CMK (cell line): ENCODE measurements at places on chromosomes 5 and 9.

GRCh38 chr9:34578241-34579103 lies 11.1 kb downstream of the CNTFR start:
- no peak for DNase-seq

- no peak for DNase-seq
Observed at GRCh38 chr9:79465156-79465555, 106.6 kb upstream of the TLE4 start.

- DNase-seq: no peak
Observed at GRCh38 chr9:100449420-100449819, 22.5 kb downstream of the MSANTD3 start.

GRCh38 chr5:158874792-158875191 lies 224.9 kb downstream of the EBF1 start:
- no peak for DNase-seq

- DNase-seq: no peak
Observed at GRCh38 chr5:73135429-73136054, 15.2 kb downstream of the TMEM171 start.

- DNase-seq: no peak
Observed at GRCh38 chr9:35574578-35575122, 30.4 kb upstream of the TESK1 start.

DNA sequence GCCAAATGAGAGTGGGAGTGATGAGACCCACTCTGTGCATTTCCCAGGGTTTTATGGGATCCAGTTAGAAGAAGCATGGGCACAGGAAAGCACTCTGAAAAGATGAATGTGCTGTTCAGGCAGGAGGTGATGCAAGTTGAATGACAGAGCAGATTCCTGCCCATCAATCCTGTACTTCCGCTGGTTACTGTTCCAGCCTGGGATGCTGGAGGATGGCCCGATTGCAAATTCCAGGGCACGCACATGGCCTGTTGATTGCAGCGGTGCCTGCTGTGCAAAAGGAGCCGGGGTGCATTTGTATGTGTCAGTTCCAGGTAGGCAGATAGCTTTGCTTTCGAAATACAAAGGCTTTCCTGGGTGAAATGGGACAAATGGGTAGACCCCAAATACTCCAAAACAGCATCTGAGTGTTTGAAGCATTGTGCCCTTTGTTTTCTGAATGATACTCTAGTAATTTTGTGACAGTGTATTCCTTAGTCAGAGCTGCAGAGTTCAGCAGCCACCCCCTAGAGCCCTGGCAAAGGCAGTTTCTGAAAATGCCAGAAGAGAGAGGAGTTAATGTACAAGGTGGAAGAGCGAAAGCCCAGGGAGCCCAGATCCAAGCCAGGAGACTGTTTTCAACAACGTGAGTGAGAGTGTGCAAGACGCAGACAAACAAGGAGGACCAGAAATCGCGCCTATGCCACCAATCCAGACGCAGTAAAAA lies 454.2 kb upstream of the CLINT1 start:
- DNase-seq: no peak

DNA sequence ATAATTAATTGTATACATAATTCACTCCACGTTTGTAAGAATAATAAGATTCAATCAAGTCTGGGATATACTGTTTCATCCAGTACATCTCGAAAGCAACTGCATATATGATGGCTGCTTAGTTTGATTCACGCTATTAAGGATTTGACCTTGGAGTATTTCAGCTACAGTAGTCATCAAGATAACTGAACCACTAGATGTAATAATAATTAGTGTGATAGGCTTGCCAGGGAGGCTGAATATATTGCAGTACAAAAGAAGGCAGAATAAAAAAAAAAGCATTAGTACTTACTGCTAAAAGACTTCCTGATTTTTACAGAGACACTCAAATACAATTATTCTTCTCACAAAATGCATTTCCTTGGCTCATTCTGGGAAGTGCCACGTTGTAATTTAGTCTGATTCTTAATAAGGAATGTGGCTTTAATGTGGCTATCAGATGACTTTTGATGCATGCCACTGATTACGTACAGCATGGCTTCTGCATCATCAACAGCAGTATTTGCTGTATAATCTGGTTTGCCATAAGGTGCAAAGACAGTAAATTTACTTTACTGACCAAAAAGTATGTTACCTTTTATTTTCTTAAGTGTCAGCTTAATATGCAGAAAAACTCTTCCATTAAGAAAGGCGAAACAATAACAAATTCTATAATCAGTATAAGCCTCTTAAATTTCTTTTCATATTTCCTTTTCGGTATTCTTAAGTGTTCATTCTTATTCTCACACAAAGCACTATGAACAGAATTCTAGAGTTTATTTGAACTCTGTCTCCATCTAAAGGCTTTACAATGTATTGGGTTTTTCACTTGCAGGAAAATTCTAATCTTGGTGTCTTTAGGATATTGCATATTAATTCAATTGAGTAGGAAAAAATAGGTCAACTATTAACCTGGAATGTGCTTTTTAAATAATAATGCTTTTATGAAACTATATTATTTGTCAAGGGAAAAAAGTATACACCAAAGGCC lies 166.4 kb downstream of the SLF1 start:
- DNase-seq: no peak
